Fibroblast of pulmonary artery (primary cell): ENCODE measurements at places on chromosomes 1 and 21.

DNA sequence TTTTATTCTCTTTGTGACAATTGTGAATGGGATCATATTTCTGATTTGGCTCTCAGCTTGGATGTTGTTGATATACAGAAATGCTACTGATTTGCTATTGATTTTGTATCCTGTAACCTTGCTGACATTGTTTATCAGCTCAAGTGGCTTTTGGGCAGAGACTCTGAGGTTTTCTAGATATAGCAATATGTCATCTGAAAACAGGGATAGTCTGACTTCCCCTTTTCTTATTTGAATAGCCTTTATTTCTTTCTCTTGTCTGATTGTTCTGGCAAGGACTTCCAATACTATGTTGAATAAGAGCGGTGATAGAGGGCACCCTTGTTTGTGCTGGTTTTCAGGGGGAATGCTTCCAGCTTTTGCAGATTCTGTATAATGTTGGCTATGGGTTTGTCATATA is 150.8 kb downstream of the FASLG start:
- no peak for DNase-seq

DNA sequence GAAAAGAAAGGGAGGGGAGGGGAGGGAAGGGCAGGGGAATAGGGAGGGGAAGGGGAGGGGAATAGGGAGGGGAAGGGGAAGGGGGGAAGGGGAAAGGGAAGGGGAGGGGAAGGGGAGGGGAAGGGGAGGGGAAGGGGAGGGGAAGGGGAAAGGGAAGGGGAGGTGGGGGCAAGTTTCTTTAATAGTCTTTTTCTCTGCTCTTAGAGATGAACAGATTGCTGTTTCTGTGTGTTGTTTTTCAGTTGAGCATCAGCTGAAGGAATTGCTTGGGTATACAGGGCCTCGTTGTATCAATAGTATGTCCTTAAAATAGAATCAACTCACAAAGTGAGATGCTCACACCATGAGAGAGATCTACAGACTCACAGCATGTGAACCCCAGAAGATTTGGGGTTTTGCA is 44.8 kb upstream of the SOD1 start:
- no peak for DNase-seq

DNA sequence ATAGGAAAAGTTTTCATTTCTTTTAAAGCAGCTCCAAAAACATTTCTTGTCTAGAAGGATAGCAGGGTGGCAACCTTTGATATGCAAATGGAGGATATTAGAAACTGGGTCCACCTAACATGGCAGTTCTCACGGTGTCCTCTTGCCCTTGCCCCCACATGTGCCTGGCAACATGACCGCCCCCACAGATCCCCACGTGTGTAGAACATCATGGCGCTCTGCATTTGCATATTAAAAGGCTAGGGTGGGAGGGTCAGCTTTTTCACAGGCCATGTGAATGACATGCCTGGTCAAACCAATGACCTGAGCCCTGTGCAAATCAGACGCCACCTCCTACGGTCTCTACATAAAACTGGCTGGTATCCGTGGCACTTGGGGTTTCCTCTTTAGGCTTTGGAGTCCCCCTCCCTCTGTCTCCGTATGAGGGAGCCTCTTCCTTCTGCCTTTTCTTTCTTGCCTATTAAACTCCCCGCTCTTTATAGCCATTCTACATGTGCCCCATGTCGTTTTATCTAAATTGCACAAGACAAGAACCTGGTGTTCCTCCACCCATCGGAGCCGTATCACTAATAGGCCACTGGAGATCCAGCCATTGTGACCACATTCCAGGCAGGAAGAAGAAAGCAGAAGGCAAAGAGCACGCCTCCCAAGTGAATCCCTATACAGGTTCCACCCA is 71.3 kb downstream of the WDR4 start:
- DNase-seq, result no peak

- DNase-seq, result no peak
Observed at GRCh38 chr21:24023402-24023801, 1583.9 kb downstream of the MRPL39 start.

GRCh38 chr1:112877750-112878149 is 78.2 kb downstream of the SLC16A1 start:
- DNase-seq, result no peak

DNA sequence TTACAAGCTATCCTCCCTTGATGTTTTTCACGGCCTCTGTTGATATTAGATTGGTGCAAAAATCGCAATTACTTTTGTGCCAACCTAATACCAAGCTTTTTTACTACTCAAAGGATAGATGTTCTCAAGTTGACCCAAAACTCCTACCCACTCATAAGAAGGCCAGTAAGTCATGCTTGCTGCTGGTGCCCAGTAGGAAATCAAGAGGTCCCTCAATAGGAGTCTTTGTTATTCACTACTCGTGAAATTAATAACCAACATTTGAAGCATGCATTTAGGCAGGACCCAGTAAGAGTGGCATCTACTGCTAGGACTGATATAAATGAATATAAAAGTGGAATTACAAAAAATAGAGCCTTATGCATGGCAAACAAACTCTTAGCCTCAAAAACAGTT is 52.6 kb downstream of the APP start:
- no peak for DNase-seq

DNA sequence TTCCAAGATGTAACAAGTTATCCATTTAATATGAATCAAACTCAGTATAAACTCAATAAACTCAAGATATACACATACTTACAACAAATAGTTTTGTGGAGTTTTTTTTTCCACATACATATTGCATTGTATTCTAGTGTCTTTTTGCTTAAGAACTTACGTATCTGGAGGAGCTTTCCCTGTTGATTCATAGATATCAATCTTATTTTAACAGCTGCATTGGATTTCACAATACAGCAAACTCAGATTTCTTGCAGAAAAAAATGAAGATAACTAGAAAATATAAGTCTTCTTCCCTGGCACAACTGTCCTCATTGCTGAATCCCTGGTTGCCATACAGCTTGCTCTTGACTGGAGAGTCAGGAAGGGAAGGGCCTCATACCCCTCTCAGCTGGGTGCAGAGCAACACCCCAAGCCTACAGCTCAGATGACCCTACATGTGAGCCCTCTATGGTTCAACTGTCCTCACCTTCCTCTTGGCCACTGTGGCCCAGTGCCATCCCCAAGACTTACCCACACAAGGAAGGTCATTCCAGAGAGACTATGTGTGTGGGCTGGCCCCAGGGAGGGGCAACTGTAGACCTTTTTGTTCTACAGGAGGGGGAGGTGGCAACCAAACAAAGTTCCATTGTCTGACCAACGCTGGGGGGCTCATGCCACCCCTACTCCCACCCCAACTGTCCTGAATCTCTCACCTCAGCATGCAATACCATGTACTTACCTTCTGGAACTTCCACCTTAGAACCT is 1.7 kb downstream of the MPZ start:
- peak; percentile 51 for DNase-seq

- no peak for DNase-seq
Observed at GRCh38 chr1:46774297-46774696, 24.5 kb upstream of the CYP4B1 start.

DNA sequence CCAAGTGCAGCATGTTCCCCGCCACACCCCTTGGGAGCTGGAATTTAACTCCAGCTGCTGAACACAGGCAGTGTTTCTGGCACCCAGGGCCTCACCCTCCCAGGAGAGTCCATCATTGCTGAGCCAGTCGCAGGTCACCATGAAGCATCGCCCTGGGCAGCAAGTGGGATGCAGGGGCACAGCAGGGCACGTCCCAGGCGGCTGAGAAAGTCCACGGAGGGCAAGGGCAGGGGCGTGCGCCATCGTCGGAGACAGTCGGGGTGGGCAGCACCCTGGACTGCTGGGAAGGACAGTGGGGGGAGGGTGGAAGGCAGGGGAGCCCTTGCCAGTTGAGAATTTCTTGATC is 69.2 kb upstream of the PDE9A start:
- no peak for DNase-seq

DNA sequence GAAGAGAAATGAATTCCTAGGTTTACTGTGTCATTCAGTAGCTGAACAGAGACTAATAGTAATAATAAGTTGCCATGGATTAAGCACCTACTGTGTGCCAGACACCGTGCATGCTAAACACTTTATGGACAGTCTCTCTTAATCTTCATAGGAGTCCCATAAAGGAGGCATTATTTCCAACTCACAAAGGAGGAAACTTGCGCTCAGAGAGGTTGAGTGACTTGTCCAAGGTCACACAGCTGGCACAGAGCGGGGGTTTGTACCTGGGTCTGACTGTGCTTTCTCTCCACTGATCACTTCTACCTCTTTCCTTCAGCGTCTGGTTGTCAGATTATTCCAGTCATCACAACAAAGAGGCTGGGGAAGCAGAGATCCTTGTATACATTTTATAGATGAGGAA is 91.3 kb downstream of the KIRREL1 start:
- no peak for DNase-seq

- DNase-seq, result no peak
Observed at GRCh38 chr1:205924460-205924790, 18.8 kb downstream of the SLC26A9 start.

DNA sequence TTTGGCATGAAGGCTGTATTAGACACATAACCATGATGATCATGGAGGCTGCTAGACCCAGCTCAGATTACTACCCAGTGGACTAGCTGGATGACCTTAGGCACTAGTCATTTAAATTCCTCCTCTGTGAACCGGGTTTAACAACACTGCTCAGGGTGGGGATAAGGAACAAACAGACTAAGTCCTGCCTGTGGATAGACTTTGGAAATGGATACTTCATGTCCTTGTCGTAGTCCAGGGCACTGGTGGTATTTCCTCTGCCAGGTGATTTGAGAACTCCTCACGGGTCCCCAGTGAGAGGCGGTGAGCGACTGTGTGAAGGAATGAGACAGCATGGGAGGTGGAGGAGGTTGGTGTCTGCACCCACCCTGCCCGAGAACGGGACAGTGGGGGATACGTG is 72.9 kb upstream of the SELENON start:
- DNase-seq, result no peak

DNA sequence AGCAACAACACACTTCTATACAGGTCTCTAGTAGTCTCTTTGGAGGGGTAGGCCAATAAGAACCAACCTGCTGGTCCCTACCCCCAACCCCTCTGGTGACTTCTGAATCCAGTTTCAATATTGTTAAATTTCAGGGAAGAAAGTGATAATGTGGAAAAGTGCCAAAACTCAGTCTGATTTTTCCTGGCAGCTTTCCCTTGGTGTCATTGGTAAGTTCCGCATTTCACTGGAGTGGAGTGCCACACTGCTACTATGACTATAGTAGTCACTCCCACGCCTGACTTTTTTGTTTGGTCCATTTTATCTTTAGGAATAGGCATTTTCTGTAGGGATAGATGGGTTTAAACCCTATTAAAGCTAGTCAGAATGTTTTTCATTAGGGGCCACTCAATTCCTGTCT is 5.7 kb upstream of the ARID1A start:
- no peak for DNase-seq

DNA sequence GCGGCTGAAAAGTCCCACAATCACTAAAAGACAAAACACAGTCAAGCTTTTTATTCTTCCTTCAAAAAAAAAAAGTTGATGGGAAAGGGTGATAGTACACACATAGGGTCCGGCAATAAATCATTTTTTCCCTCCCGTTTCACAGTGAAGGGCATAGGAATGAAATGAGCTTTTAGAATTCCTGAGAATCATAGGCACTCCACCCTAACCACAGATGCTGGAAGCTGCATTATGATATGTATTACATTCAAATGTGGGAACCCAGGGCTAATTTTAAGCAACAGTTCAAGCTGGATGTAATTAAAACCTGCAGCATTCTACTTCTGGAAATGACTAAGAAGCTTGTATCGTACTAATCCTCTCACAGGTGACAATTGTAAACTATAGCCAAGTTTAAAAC is 75.7 kb upstream of the KCNJ15 start:
- DNase-seq, result no peak

DNA sequence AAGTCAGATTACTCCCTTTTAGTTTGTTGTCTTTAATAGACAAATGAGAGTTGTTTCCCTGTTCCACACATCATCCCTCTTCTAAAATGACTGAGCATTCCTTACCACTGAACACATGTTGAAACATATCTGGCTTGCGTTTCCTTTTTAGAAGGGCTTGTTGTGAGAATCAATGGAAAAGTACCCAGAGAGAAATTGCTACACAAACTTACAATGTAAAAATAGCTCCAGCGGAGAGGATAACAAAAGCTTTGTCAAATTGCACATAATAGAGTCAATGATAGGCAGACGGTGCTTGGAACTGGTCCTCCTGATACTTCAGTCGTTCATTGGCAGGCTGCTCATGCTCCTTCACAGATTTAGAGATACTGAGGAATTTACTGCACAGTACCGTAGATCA is 123.9 kb downstream of the CYYR1 start:
- peak; percentile 86 for DNase-seq

GRCh38 chr1:9733160-9733789 is 81.7 kb downstream of the PIK3CD start:
- no peak for DNase-seq

DNA sequence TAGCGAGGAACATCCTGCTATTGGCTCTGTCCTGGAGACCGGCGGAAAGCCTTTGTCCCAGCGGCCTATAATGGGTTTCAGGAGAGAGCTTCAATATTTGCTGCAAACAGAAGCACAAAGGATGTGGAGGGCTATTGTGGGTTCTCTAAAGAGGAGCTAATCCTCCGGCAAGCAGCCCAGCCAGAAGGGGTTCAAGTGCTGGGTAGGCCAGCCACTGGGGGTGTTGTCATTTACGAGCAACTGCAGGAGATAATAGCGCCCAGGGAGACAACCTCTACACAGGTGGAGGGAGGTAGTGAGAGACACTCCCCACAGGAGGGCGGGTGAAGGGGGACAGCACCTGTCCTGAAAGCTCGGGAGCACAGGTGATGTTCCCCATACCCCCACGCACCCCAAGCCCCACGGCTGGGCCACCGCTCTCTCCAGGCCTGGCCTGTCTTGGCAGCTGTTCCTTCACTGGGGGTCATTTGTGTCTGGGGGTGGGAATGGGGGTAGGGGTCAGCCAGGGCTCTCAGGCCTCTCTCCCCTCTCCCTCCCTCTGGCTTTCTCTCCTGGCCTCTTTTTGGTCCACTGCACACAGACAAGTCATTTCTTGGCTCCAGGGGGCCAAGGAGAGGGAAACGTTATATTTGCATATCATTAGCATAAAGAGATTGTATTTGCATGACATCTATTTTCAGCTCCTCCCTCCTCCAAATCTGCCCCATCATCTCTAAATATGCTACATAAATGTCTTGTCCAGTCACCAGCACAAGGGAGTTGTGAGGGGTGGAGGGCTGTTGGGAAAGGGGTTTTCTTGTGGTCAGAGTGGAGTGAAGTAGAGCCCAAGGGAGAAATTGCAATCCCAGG is 22.0 kb upstream of the SLC26A9 start:
- no peak for DNase-seq

DNA sequence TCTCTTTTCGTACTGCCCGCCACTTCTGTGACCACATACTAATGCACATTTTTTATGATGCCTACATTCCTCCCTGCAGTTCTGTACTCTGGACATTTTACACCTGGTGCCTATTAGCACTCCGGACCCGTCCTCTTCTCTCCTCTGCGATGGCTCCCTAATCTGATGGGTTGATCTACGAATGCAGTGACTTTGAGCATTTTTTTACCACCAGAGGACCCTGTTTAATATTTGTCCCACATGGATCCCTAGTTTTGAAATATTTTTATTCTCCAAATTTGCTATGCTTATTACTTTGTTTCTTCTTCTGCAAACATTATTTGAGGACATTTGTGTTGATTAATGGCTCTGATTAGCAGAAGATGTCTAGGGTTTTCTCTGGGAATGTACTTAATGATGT is 5.2 kb downstream of the PPFIA4 start:
- DNase-seq, result no peak
